ENCODE measurements at places on chromosomes 2 and 18.

DNA sequence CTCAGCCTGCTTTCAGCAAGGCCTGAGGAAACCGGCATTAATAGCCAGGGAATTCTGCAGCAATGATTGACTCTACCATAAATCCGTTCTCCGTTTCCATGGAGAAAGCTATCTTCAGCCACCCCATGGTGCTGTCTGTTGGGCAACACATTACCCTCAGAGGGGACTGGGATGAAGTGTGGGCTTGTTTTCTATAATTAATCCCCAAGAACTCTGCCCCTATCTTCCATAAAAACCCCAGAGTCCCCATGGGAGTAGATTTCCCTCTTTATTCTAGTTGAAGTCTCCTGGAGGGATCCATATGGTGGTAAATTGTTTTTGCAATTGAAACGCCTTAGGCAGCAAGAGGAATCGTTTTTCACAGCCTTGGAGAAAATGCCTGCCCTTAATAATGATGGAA, 9.2 kb downstream of the G6PC2 start:
- DNase-seq = no peak

DNA sequence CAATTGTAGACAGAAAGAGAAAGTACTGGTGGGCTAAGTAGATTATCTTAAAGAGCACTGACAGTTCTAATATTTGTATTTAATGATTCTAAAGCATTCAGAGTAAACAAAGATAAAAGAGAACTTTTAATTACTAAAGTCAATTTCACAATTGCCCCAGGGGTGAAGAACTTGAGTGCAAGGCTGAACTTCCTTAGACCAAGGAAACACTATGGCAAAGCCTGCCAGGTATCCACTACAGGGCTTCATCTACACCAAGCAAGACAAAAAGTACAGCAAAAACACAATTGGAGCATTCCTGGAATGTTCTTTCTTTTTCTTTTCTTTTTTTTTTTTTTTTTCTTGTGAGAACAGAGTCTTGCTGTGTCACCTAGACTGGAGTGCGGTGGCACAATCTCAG, 46.9 kb upstream of the NDUFV2 start:
- DNase-seq = no peak

DNA sequence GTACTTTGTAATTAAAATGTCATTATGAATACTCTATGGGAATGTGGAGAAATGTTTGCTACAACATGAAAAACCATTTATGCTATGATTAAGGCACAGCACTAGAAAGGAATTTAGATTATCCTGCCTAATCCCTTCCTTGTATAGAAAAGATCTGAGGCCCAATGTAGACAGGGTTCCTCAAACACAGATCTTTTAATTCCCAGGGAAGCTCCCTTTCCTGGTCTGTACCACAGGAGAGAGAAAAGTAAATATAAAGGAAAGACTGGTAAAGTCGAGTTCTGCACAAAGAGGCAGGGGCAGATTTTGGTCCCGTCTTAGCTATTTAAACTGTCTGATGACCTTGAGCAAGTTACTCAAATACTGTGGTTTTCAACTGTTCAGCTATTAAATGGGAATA, 84.7 kb downstream of the ICA1L start:
- DNase-seq = no peak

- DNase-seq = no peak
Measured at GRCh38 chr18:10805587-10806118, 279.8 kb downstream of the NAPG start.

DNA sequence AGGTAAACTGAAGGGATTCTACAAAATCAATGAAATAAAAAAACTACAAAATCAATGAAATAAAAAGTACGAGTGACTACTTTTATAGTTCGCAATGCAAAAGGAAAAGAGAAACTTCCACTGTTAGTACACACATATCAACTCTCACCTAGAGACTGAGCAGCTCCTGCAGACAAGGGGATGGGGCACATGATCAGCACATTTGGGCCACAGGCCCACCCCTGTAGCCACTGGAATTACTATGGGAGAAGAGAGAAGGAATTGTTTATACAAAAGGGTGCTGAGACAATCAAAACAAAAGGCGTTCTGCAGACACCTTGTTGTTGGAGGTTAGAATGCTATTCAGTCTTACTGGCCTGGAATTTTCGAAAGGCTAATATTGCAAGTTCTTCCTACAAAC, 34.7 kb upstream of the CD226 start:
- DNase-seq = no peak
